ENCODE measurements at places on chromosomes 5 and 9. TPM values are rescaled to one million over a fixed set of nuclear protein-coding genes. Genes with fewer than 3 reads are reported as not detected.

Gene ASTN2
- 4.6 TPM for total RNA-seq

Gene PCDHB16
- total RNA-seq = 3.1 TPM

Gene VCAN
- total RNA-seq = 335 TPM

Gene TAF11L2
- total RNA-seq = not detected

Gene PDGFRB
- total RNA-seq = 129 TPM

Gene NTNG2
- 1.5 TPM for total RNA-seq

Gene IFNA13
- total RNA-seq = not detected

Gene PCDHAC2
- 9.9 TPM for total RNA-seq

Gene IL3
- not detected for total RNA-seq

Gene C5orf58
- not detected for total RNA-seq

Gene IRX1
- total RNA-seq = 4.0 TPM

Gene PCDHGA5
- total RNA-seq = 1.3 TPM

Gene CBY3
- not detected for total RNA-seq

Gene SLC6A19
- total RNA-seq = not detected

Gene TRIM36
- 4.4 TPM for total RNA-seq

Gene AFAP1L1
- total RNA-seq = 14.2 TPM

Gene ROPN1L
- 9.5 TPM for total RNA-seq

Gene IPO11
- total RNA-seq = 40.5 TPM

Gene ABL1
- 55.6 TPM for total RNA-seq

Gene LCN1
- not detected for total RNA-seq

Gene PCDHGC4
- total RNA-seq = 2.5 TPM

Gene TLX3
- total RNA-seq = not detected

Gene GPR150
- total RNA-seq = 0.26 TPM

Gene INSL4
- total RNA-seq = not detected

Gene MYOZ3
- total RNA-seq = 0.79 TPM

Gene IFNK
- total RNA-seq = not detected

Gene SLC45A2
- total RNA-seq = not detected

Gene ADRB2
- total RNA-seq = 12.3 TPM

Gene QRFP
- total RNA-seq = not detected

Gene AGXT2
- total RNA-seq = not detected

Gene PTGS1
- total RNA-seq = 12.9 TPM

Gene SAXO1
- not detected for total RNA-seq

Gene FOXD4L6
- total RNA-seq = not detected

Gene HMCN2
- 3.9 TPM for total RNA-seq

Gene TLE4
- 21.6 TPM for total RNA-seq

Gene PPP2R2B
- total RNA-seq = 1.5 TPM

Gene SYNPO
- total RNA-seq = 114 TPM

Gene WDR38
- not detected for total RNA-seq

Gene JAKMIP2
- 0.73 TPM for total RNA-seq

Gene C9orf72
- total RNA-seq = 32.4 TPM

Gene RHOBTB3
- 93.0 TPM for total RNA-seq

Gene TAF11L10
- not detected for total RNA-seq

Gene SLF1
- total RNA-seq = 7.1 TPM

Gene PCDHGA8
- 1.1 TPM for total RNA-seq

Gene CAMK2A
- total RNA-seq = 0.64 TPM

Gene CDO1
- 5.8 TPM for total RNA-seq

Gene SPAAR
- 5.4 TPM for total RNA-seq

Gene SUSD3
- total RNA-seq = 2.6 TPM

Gene ADAMTS16
- total RNA-seq = 0.29 TPM

Gene MCIDAS
- total RNA-seq = not detected

Gene FOXD4L4
- total RNA-seq = 0.50 TPM
